K562 (cell line): ENCODE measurements at places on chromosomes 1 and 21. TPM values are rescaled to one million over a fixed set of nuclear protein-coding genes. Genes with fewer than 3 reads are reported as not detected.

GRCh38 chr21:17466166-17466565, 46.7 kb upstream of the CXADR start:
- no peaks in the 10 kb centered on the region for H3K4me1 ChIP-seq
- no peaks in the 10 kb centered on the region for H3K27me3 ChIP-seq
- no peak overlapping the region for H3K27ac ChIP-seq
- no peak overlapping the region for H3K4me3 ChIP-seq
- DNase-seq: no peak
- H3K36me3 ChIP-seq: no peaks in the 10 kb centered on the region

- H3K4me3 ChIP-seq: no peak overlapping the region
- no peak for DNase-seq
- no peak overlapping the region for H3K27ac ChIP-seq
- H3K27me3 ChIP-seq: no peaks in the 10 kb centered on the region
- peaks cover 3% of the 10 kb centered on the region; the same call in 1 of the 3 replicates for H3K36me3 ChIP-seq
- peaks cover 8% of the 10 kb centered on the region for H3K4me1 ChIP-seq
Observed at GRCh38 chr1:173411835-173412742, 65.0 kb upstream of the PRDX6 start.

- no peak overlapping the region for H3K27ac ChIP-seq
- no peaks in the 10 kb centered on the region for H3K27me3 ChIP-seq
- H3K36me3 ChIP-seq: peaks cover 3% of the 10 kb centered on the region
Observed at GRCh38 chr1:180680558-180681144, 48.8 kb downstream of the XPR1 start.

TRIM33 gene
- 40.8 and 42.1 TPM in 2 replicates for total RNA-seq

- peaks cover 74% of the 10 kb centered on the region for H3K27me3 ChIP-seq
- no peak overlapping the region for H3K4me3 ChIP-seq
- H3K27ac ChIP-seq: no peak overlapping the region
- no peaks in the 10 kb centered on the region for H3K36me3 ChIP-seq
Observed at GRCh38 chr21:42097860-42098454, 26.8 kb downstream of the UMODL1 start.

DNA sequence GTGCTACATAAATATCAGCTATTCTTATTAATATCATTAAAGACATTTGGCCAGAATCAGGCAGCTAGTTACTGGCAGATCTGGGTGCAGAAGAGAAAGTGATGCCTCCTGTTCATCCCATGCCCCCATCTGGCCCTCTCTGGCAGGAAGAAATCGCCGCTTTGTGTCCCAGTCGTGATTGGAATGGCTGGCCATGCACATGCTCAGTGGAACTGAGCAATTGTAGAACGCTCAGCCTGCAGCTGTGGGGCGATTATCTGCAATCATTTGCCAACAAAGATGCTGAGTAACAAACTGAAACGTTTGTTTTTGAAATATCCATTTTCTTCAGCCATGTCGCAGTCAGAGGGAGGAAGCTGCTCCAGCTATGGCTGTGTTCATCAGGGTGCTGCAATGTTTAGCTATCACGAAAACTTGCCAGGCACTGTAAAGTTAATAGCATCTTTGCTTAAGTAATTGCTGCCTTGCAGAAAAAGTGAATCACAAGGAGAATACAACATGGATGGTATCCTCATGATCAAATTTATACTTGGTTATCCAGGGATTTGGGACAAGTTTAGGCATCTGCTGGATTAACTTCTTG, 36.5 kb downstream of the NGF start:
- H3K27me3 ChIP-seq: peaks cover 4% of the 10 kb centered on the region; the same call in 1 of the 2 replicates
- no peak overlapping the region for H3K4me3 ChIP-seq
- no peak overlapping the region for H3K27ac ChIP-seq
- no peak for DNase-seq

DNA sequence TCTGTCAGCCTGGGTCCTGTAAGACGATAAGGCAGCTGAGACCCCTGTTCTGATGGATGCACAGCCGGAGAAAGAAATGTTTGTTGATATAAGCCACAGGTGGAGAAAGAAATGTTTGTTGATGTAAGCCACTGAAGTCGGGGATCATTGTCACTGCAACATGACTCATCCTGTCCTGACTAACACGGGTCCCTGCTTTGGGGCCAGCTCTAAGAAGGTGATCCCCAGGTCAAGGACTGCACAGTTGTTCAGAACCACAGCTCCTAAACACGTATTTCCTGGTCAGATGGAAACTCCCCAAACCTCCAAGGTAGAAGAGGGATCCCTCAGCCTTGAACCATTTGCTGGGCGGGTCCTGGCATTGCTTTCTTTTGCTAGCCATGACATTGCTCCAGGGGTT, 86.4 kb upstream of the IGSF21 start:
- H3K36me3 ChIP-seq: no peaks in the 10 kb centered on the region
- DNase-seq: no peak
- H3K4me1 ChIP-seq: no peaks in the 10 kb centered on the region
- H3K27me3 ChIP-seq: peaks cover 14% of the 10 kb centered on the region; the same call in 1 of the 2 replicates

- no peak overlapping the region for H3K27ac ChIP-seq
- no peak overlapping the region for H3K4me3 ChIP-seq
- no peaks in the 10 kb centered on the region for H3K4me1 ChIP-seq
- H3K27me3 ChIP-seq: peaks cover 10% of the 10 kb centered on the region
Observed at GRCh38 chr1:84773195-84773594, 82.9 kb upstream of the SSX2IP start.

GRCh38 chr1:30284226-30284625, 439.2 kb downstream of the MATN1 start:
- H3K27me3 ChIP-seq: peaks cover 10% of the 10 kb centered on the region
- no peak overlapping the region for H3K27ac ChIP-seq
- DNase-seq: no peak
- no peaks in the 10 kb centered on the region; the same call in 2 of the 3 replicates for H3K4me1 ChIP-seq
- no peaks in the 10 kb centered on the region for H3K36me3 ChIP-seq
- H3K4me3 ChIP-seq: no peak overlapping the region

- H3K36me3 ChIP-seq: no peaks in the 10 kb centered on the region
- H3K4me1 ChIP-seq: peaks cover 7% of the 10 kb centered on the region; the same call in 2 of the 3 replicates
- no peak overlapping the region for H3K4me3 ChIP-seq
Observed at GRCh38 chr1:151936653-151937052, 27.3 kb upstream of the THEM4 start.

GRCh38 chr1:167401260-167401873, 117.0 kb downstream of the CD247 start:
- no peaks in the 10 kb centered on the region for H3K27me3 ChIP-seq
- H3K4me3 ChIP-seq: no peak overlapping the region
- DNase-seq: peak; percentile 78
- H3K27ac ChIP-seq: no peak overlapping the region
- H3K4me1 ChIP-seq: no peaks in the 10 kb centered on the region

TSACC gene
- total RNA-seq: 1.0 and 1.1 TPM in 2 replicates

- H3K27me3 ChIP-seq: no peaks in the 10 kb centered on the region
- no peak overlapping the region for H3K27ac ChIP-seq
- no peak for DNase-seq
Observed at GRCh38 chr1:240468656-240469055, 143.3 kb downstream of the GREM2 start.
